Stimulated activated CD4-positive, alpha-beta T cell treated with anti-CD3 and anti-CD28 coated beads, Interleukin-1b, Interleukin-23, amount 100 ng/mL, for 1 hour (primary cell): ENCODE measurements at places on chromosomes 16 and 17.

- no peak for DNase-seq
Observed at GRCh38 chr16:1613211-1613622, 1.1 kb downstream of the CRAMP1 start.

- no peak for DNase-seq
Observed at GRCh38 chr17:31095236-31096105, 694 bp downstream of the NF1 start.

DNA sequence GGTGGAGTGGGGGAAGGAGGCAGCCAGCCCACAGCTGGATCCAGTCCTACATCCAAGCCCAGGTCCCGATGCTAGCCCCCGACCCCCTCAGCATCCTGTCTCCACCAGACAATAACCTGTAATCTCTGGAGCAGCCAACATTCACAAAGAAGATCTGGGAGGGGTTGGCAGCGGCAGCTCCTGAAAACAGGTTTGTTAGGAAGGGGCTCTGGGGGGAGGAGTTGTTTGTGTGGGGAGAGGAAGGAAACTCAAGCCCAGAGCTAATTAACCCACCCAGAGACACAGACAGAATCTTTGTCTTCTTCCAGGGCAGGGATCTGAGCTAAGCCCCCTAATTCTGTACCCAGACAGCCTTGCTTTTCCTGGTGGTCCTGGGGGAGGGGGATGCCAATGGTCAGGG, 4.6 kb upstream of the C17orf113 start:
- DNase-seq, result no peak

DNA sequence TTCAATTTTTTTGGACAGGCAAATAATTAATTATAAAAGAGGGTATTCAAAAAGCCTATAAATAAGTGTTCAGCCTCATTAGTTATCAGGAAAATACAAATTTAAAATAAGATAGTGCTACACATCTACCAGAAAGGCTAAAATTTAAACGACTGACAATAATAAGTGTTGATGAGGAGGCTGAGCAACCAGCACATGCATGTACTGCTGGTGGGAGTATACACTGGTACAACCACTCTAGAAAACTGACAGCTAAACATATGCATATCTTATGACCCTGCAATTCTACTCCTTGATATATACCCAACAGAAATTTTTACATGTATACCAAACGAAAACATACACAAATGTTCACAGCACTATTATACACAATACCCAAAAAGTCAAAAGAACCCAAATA, 27.1 kb downstream of the XPO6 start:
- DNase-seq, result no peak

DNA sequence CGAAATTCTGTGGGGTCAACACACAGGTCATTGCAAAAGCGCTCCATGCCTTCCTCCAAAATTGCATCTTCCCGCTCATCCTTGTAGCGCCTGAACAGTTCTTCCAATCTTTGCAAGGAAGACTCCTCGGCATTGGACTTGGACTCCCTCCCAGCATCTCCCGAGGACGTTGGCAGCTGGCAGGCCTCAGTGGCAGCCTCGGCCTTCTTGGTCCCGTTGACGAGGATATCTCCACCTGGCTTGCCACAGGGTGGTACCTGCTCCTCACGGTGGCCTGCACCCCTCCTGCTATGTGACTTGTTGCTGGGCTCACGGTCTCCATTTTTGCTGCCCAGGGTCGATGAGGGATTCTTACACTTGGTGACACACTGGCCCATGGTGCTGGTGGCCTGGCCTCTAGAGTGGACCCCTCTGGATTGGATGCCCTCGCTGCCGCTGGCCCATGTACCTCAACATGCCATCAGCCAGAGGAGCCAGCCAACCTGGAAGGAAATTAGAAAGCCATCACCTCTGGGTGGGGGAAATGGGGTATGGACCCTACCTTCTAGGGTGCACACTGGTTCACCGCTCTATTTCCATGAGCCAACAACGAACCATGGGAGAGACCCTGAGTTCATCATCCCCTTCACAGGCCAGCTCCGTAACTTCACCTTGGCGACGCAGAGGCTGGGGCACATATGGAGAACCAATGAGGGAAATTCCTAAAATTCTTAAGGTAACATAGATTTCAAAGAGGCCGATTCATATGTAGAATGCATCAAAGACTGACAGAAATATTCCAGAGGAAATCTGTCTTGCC, 37.8 kb downstream of the DCUN1D3 start:
- no peak for DNase-seq

DNA sequence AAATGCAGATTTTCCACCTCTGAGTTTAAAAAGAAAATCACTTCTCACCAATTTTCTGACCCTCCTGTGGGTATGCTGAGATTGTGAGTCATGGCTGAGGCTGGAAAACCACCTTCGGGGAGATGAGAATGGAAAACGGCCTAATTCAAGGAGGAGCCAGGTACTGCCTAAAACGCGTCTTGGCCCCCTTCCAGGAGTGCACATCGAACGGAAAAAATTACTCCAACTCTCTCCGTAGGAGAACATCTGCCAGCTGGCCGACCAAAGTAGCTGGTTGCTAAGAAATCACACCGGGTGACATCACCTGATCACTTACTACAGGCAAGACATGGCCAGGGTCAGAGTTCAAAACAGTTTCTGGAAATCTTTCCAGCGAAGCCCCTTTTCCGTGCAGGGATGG, 107.6 kb downstream of the ZNF423 start:
- no peak for DNase-seq
